ENCODE measurements at places on chromosomes 16 and 17.
A peak's percentile ranks its signal among the peaks of the same experiment; 100 is the strongest.

DNA sequence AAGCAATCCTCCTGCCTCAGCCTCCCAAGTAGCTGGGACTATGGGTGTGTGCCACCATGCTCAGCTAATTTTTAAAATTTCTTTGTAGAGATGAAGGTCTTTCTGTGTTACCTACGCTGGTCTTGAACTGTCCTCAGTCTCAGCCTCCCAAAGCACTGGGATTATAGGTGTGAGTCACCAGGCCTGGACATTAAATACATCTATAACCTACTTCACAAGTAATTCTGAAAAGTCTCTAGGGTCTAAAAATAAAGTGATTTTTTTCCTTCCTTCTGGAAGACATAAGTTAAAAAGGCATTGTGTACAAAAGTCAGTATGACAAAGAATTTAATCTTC, 118.3 kb downstream of the PARN start:
- DNase-seq = no peak

GRCh38 chr16:56589141-56590039, at the start of gene MT3:
Gene MT3, plus strand, starts transcription at chr16:56589528. Its CDS starts 63 bp downstream, at chr16:56589591.
- peak; percentile 77 for DNase-seq

DNA sequence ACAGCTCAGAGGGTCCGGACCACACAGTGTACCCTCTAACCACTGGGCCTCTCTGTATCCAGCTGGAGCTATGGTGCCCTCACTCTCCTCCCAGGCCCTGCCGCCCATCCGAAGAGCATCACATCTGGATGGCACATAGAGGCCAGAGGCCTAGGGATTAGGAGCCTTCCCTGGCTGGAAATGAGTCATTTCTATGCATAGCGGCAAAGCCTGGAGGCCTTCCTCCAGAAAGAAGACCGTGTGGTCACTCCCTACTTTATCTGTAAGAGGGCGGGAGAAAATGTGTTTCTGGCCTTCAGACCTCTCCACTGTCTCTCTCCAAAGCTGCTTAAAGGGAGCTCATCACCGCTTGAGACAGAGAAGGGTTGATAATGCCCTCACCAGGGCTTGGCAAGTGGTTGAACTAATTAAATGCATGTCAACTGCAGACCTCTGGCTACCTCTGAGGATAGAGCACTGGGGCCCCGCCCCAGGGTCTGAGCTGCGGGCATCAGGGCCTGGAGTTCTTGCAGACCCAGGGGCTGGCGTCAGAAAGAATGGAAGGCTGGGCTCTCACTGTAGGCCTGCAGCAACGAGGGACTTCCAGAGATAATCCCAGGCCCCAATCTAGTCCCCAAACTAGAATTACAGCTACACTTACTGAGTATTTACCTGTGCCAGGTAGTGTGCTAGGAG, 122.2 kb downstream of the IRX5 start:
- DNase-seq = no peak

- DNase-seq = no peak
Measured at GRCh38 chr16:57976331-57976796, 5.4 kb upstream of the CNGB1 start.

- DNase-seq = no peak
Measured at GRCh38 chr16:87919681-87919994, 16.7 kb downstream of the CA5A start.

All from NCI-H146 (cell line).